Eye (tissue), 1 donor: ENCODE measurements at places on chromosomes 5 and 9.

DNA sequence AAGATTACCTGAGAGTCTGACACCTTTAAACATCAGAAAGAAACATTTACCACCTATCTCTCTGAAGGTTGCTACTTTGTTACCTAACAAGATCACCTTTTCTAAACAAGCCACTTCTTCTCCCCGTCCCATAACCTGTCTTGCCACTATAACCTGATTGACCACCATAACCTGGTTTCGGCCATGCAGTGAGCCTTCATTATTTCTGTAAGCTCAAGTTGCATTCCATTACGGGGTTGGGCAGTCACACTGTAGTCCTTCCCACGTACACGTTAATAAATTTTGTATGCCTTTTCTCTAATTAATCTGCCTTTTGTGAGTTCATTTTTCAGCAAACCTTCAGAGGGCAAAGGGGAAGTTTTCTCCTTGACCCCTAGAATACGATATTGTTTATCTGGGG is 28.0 kb upstream of the CCNG1 start:
- DNase-seq = no peak

DNA sequence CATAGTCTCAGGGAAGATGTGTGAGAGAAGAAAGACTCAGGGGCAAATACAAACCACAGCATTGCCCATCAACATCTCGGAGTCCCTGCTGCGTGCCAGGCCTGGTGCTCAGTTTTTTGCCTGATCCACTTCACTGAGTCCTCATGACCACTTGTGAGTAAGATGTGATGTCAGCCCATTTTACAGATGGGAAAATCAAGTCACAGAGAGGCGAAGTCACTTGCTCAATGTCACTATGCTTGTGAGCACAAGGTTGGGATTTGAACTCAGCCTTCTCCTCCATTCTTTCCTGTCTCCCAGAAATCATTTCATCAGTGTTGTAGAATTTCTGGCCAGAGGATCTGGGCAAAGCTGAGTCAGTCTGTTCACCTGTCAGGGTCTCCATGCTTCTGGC is 34.6 kb upstream of the PSD2 start:
- no peak for DNase-seq

DNA sequence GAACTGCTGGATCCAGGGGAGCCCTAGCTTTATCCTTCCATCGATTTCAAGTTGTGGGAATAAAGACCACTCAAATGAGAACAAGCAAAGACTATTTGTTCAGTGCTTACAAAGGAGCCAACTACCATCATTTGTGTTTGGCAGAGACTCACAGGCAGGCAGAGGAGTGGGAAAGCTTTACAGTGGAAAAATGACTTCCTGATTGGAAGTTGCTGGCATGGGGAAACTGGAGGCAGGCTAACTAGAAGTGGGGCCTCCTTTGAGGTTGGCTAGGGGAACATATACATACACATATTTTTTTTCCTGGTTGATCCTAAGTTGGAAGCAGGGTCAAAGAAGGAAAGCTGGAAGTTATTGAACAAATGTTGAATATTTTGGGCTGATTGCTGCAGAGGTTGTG is 121.7 kb downstream of the ACTBL2 start:
- DNase-seq = peak; percentile 10

GRCh38 chr5:54242297-54242696 is 68.1 kb downstream of the ARL15 start:
- no peak for DNase-seq

GRCh38 chr9:18768951-18769622 is 263.9 kb downstream of the SAXO1 start:
- DNase-seq = no peak

DNA sequence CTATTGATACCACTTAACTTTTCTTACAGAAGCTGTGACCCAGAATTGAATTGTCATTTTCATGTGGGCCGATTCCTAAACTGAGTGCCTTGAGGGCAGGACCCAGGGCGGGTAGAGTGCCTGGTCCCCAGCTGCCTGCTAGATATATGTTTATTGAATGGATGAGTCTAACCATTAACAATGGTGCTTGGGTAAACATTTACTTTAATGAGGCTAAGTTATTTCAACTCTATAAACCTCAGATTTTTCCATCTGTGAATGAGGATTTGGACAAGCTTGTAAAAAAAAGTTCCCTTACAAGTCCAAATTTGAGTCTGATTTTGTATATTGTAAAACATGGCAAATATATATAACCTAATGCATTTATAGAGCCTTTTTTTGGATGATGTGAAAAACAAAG is 181.8 kb upstream of the ELL2 start:
- no peak for DNase-seq

GRCh38 chr5:121979691-121980090 is 17.9 kb downstream of the SRFBP1 start:
- no peak for DNase-seq

DNA sequence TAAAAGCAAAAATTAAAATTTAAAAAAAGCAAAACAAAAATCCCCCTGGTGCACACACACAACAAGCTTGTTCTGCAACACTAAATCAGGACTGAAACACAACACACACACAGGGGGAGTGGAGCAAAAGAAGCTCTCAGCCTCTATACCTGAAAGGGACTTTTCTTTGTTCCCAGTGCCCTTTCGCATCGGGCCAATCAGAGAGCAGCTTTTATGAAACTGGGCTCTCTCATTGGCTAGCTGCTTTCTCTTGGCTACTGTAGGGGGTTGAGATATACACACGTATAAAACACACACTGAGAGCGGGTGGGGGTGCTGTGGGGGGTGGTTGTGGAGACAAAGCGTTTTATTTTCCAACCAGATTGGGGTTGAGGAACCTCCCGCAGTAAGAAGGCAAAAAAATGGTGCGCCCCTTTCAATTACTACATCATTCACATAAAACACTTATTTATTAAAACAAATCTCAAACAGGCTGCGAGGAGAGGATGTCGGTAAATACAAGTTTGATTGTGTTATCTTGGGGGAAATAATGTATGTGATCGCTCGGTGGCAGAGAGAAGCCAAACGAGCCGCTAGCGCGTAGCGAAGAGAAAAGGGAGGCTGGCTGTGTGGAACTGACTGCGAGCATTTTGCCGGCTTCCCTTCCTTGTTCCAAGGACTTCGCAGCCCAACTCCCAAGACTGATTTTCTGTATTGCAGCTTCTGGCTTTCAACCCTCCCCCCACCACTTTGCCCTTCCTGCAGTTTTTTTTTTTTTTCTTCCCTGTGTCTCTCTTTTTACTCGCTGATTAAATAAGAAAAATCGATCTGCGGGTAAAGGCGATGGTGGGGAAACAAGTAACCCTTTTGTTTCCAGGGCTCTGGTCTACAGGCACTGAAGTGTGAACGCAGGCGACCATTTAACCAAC is 2.5 kb upstream of the ZNF608 start:
- peak; percentile 97 for DNase-seq

- no peak for DNase-seq
These were observed 163.5 kb downstream of the NR3C1 start for GRCh38 chr5:143239882-143240518.

- no peak for DNase-seq
These were observed 103.0 kb downstream of the HSD17B3 start for GRCh38 chr9:96199006-96199405.

DNA sequence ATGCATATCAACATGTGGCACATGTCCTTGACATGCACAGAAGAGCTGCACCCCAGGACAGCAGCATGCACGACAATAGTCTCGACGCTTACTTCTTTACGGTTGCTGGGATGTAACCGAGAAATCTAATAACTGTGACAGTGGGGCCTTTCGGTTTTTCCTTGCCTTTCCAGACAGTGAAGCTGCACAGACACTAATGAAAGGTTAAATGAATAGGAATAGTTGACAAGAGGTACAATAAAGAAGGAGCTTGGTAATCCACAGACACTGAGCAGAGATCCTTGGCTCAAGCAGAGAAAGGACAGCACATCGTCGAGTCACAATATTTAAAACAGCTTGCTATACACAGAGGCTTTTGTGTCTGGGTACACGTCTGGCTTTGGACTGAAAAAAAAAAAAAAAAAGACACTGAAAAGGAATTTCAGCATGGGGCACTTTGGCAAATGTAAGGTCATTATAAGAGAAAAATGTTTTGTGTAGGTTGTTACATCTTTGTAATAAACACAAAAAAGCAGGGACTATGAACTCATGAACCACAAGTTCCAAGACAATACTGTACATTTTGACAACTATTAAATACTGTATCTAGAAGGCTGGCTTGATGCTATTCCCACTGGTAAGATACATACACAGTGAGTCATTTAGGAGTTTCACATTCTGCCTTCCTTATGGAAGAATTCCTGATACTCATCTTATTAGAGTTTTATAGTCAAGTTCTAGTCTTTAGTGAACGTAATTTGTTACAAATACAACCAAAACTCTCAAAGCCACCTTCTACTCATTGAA is 5.6 kb downstream of the BNC2 start:
- peak; percentile 52 for DNase-seq

- peak; percentile 74 for DNase-seq
These were observed 30.7 kb downstream of the EXOC3 start for GRCh38 chr5:473551-474192.
